ENCODE measurements at places on chromosomes 7 and 10.

GRCh38 chr7:96995406-96996110 lies 9.8 kb upstream of the DLX6 start:
- H3K4me1 ChIP-seq = no peaks in the 10 kb centered on the region
- H3K27ac ChIP-seq = no peak overlapping the region
- H3K4me3 ChIP-seq = no peak overlapping the region
- H3K27me3 ChIP-seq = no peaks in the 10 kb centered on the region

DNA sequence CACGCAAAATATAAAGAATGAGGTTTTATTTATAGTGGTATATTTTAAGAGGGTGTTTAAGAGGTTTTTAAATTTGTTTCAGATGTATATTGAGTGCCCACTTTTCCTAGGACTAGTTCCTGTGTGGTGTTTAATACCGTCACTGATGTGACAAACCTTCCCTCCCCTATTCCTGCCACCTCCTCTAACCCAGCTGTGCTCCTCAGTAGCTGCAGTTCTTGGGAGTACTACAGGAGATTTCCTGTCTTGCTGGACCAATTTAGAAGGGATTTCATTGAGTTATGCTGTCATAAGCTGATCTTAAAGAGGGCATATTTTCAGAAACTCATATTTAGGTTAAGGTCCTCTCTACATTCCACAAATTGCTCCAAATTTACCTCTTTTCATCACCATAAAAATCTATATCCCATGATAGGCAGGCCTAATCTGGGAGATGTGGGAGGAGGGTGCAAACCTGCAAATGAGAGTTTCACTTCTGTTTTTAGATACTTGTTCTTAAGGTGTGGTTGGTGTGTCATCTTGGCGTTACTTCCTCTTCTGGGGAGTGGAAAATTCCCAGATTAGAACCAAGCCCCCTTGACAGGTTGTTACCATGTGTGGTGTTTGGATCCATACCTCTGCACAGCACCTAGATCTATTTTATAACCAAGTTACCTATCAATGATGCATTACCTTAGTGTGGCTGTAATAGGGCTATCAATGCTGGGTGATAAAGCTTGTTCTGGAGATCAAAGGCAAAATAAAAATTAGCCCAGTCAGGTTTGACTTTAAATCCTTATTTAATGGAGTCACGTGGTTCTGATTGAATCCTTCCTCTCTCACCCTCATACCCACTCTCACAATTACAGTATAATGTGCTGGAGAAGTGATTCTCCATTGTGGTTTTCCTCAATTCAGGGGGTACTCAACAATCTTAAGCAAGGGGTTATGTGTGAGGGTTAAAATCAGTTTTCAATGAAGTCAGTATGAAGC lies 141.1 kb downstream of the CDK14 start:
- H3K4me3 ChIP-seq = no peak overlapping the region
- H3K27ac ChIP-seq = no peak overlapping the region
- 0 out of 2 replicates have a peak, but pooled peaks cover 7% of the 10 kb centered on the region for H3K36me3 ChIP-seq
- no peaks in the 10 kb centered on the region for H3K27me3 ChIP-seq
- H3K4me1 ChIP-seq = no peaks in the 10 kb centered on the region

DNA sequence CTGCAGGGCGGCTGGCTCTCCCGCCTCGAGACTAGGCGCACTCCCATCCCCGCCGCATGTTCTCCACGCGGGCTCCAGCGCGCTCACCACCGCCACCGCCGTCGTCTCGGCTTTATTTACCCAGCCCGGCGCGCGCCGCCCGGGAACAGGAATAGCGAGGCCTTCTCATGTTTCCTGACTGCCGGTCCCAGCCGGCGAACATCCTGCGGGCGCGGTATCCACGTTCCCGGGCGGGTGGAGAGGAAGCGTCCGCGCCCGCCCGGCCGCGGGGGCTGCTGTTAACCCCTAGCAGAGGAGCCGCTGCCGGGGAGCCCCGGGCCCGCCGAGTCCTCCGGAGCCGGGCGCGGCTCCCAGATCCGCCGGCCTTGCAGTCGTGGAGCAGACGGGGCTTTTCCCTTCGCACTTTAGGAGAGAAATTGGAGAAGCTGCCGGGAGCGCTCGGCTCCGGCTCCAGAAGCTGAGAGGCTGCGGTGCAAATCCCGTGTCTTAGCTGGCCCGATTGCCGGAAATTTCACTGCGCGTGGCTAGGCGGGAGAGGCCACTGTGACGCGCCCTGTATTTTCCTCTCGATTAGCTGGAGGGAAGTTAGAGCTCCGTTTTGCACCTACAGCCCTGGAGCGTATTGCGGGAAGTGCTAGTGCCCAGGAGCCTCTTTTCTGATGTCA lies at the start of gene MKX:
TSS of gene MKX (minus strand) at position 88 of the 665 bp plus-strand sequence. CDS start 2,404 bp downstream, outside the sequence.
- no peak within 1 kb of the TSS for H3K27ac ChIP-seq
- no peak within 1 kb of the TSS for H3K4me3 ChIP-seq
- H3K27me3 ChIP-seq = peaks cover 83% of the 10 kb centered on the region
- no peak for DNase-seq
- peaks cover 36% of the 10 kb centered on the region for H3K4me1 ChIP-seq
- no peaks in the 10 kb centered on the region for H3K36me3 ChIP-seq

GRCh38 chr7:139422126-139422525 lies 61.3 kb downstream of the KLRG2 start:
- no peaks in the 10 kb centered on the region for H3K27me3 ChIP-seq
- H3K27ac ChIP-seq = no peak overlapping the region
- H3K4me3 ChIP-seq = no peak overlapping the region
- peaks cover 74% of the 10 kb centered on the region for H3K36me3 ChIP-seq
- no peaks in the 10 kb centered on the region for H3K4me1 ChIP-seq
- DNase-seq = no peak

DNA sequence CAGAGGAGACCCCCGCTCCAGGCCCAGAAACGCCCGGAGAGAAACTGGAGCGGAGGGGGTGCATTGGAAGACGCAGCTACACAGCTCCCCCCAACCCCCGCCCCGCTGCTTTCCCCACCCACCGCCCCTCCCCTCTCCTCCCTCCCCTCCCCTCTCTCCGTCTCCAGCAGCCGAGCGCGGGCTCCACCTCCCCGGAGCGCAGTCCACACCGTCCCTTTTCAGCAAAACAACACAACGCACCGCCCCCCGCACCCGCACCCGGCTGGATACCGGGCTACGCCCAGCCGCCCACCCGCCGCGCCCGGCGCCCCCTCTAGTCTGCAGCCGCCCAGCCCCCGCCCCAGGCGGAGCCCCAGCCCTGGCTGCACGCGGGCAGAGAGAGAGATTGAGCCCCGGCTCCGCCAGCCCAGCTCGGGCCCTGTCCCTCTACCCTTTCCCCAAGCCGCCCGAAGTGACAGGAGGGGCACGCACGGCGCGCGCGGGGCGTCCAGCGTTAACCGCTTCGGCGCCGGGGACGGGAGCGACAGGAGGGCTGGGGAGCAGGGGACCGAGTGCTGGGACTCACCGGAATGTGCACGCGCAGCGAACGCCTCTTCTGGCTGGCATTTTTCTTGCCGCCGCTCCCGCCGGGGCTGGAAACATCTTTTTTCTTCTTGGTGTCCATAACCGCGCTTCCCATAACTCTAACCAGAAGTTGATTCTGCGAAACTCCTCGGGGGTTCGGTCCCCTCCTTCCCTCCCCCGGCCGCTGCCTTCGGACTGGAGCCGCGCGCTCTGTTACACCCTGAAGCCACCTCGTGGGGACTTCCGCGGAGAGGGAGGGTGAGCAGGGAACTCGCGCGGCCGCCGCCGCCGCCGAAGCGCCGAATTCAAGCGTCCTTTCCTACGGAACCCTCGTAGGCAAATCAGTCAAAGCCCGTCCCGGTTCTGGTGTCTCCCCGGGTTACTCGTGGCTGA lies 695 bp downstream of the PRKAG2 start:
- H3K27me3 ChIP-seq = peaks cover 31% of the 10 kb centered on the region
- H3K36me3 ChIP-seq = no peaks in the 10 kb centered on the region
- H3K4me3 ChIP-seq = peak overlapping the region; percentile 46
- no peak for DNase-seq
- peaks cover 25% of the 10 kb centered on the region for H3K4me1 ChIP-seq

DNA sequence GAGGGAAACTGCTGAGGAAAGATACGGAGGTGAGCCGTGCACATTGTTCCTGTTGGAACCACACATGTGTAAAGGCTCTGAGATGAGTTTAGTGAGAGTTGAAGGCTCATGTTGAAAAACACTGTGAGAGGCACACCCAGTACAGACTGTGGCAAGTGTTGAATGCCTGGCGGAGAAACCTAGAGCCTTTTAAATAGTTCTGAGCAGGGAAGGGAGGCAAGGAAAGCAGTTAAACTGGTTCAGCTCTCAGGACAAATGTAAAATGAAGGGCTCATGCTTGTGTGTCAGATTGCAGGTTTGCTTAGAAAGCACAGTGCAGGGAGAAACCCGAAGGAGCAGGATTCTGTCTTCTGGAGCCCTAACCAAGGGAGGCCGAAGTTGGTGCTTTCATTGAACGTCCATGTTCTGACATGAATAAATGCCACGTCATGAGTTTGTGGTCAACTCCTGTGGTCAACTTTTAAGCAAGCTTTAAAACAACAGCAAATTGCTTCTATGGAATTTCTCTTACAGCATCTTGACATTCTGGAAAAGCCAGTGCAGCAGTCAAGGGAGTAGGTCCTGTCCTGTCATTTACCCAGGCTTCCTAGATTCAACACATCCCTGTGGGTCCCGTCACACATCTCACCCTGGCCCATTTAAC lies 650.9 kb upstream of the GALNT17 start:
- H3K36me3 ChIP-seq = no peaks in the 10 kb centered on the region
- no peak overlapping the region for H3K4me3 ChIP-seq
- H3K27me3 ChIP-seq = no peaks in the 10 kb centered on the region
- no peaks in the 10 kb centered on the region for H3K4me1 ChIP-seq
- DNase-seq = no peak

DNA sequence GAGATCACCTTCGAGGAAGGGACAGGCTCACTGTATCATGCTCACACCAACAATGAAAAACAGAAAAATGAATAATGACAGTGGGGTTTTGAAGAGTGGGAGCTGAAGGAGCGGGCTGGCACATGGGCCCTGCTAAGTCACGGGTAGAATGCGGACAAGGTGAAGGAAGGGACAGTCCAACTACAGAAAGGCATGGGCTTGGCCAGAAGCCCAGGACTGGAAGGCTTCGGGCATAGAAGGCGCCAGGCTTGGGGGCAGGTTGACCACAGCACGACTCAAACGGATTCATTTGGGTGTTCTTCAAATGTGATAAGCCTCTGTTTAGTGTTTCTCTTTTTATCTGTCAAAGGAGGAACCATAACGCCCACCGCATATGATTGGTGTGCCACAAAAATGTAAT lies 509.5 kb downstream of the CCSER2 start:
- no peaks in the 10 kb centered on the region for H3K27me3 ChIP-seq
- DNase-seq = no peak
- no peak overlapping the region for H3K27ac ChIP-seq
- no peak overlapping the region for H3K4me3 ChIP-seq
- peaks cover 13% of the 10 kb centered on the region for H3K4me1 ChIP-seq

GRCh38 chr10:71383972-71384687 lies 12.6 kb upstream of the CDH23 start:
- H3K36me3 ChIP-seq = no peaks in the 10 kb centered on the region
- H3K4me3 ChIP-seq = no peak overlapping the region
- DNase-seq = peak; percentile 44
- H3K27ac ChIP-seq = no peak overlapping the region
- H3K4me1 ChIP-seq = no peaks in the 10 kb centered on the region
- peaks cover 9% of the 10 kb centered on the region for H3K27me3 ChIP-seq

- H3K27ac ChIP-seq = peak overlapping the region; percentile 89
- peak; percentile 53 for DNase-seq
- H3K36me3 ChIP-seq = peaks cover 41% of the 10 kb centered on the region
Observed at GRCh38 chr7:19117870-19118608, 603 bp upstream of the TWIST1 start.

- peak; percentile 40 for DNase-seq
- H3K4me1 ChIP-seq = no peaks in the 10 kb centered on the region
- no peak overlapping the region for H3K4me3 ChIP-seq
Observed at GRCh38 chr10:131824371-131825149, 76.2 kb upstream of the PPP2R2D start.

DNA sequence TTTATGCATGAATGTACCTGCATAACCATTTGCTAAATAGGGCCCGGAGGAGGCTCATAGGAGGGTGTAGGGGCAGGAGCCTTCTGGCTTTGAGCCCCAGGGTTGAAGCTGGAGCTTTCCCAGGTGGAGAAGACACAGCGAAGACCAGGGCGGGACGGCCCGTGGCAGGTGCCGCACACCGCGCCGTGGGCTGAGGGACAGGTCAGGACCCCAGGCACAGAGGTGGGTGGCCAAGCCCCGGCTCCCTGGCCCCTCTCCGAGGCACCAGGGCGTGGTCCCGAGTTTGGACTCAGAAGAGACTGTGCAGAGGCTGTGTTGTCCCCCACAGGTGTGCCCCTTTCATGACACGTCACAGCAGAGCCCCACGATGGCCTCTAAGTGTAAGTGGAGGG lies 56.5 kb downstream of the PWWP2B start:
- no peak for DNase-seq
- H3K36me3 ChIP-seq = no peaks in the 10 kb centered on the region
- H3K4me3 ChIP-seq = no peak overlapping the region
- no peak overlapping the region for H3K27ac ChIP-seq
- 0 out of 2 replicates have a peak, but pooled peaks cover 8% of the 10 kb centered on the region for H3K27me3 ChIP-seq

DNA sequence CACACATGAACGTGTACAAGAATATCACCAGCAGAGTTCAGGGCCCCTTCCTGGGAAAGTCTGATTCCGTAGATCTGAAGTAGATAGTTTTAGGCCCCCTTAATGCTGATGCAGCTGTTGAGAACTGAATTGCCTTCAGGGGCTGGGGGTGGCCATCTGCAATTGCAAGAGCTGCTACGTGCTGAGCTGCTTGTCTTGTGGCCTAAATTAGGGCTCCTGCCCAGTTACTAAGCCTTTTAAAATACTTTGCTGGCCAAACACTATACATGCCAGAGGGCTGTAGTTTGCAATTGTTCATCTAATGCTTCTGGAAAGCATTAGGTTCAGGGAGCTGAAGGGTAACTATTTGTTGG lies 71.7 kb downstream of the TMEM178B start:
- H3K27me3 ChIP-seq = no peaks in the 10 kb centered on the region
- no peak overlapping the region for H3K4me3 ChIP-seq
- H3K36me3 ChIP-seq = no peaks in the 10 kb centered on the region
- no peak overlapping the region for H3K27ac ChIP-seq

GRCh38 chr7:68805159-68805558 lies 793.1 kb upstream of the AUTS2 start:
- H3K4me3 ChIP-seq = no peak overlapping the region
- no peak for DNase-seq
- no peaks in the 10 kb centered on the region for H3K36me3 ChIP-seq
- H3K27ac ChIP-seq = no peak overlapping the region

- H3K27ac ChIP-seq = no peak overlapping the region
- H3K4me1 ChIP-seq = no peaks in the 10 kb centered on the region
- peaks cover 12% of the 10 kb centered on the region for H3K27me3 ChIP-seq
- H3K36me3 ChIP-seq = no peaks in the 10 kb centered on the region
Observed at GRCh38 chr7:79410345-79410744, 43.1 kb downstream of the MAGI2 start.

DNA sequence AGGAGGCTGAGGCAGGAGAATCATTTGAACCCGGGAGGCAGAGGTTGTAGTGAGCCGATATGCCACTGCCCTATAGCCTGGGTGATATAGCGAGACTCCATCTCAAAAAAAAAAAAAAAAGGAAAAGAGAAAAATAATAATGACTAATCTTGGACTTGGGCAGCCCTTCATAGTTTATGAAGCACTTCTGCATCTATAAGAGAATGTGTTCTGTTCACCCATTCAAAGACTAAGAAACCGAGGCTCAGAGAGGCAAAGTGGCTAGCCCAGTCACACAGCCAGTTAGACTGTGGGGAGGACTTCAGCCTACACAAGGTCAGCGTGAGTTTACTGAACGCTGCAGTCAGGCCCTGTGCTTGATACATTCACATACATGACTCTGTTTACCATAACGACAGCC lies 46.9 kb downstream of the UNC5B start:
- H3K4me1 ChIP-seq = peaks cover 18% of the 10 kb centered on the region
- no peak for DNase-seq
- 0 out of 2 replicates have a peak, but pooled peaks cover 3% of the 10 kb centered on the region for H3K27me3 ChIP-seq
- H3K4me3 ChIP-seq = no peak overlapping the region
- no peaks in the 10 kb centered on the region for H3K36me3 ChIP-seq

GRCh38 chr7:113083816-113084495 lies 2.7 kb downstream of the GPR85 start:
- DNase-seq = no peak
- no peak overlapping the region for H3K27ac ChIP-seq
- no peaks in the 10 kb centered on the region for H3K36me3 ChIP-seq
- H3K4me1 ChIP-seq = peaks cover 12% of the 10 kb centered on the region

All from SJSA1 (cell line).